ENCODE measurements at places on chromosomes 11 and 22. TPM values are rescaled to one million over a fixed set of nuclear protein-coding genes. Genes with fewer than 3 reads are reported as not detected.

Gene VSIG2
- total RNA-seq = not detected

Gene CASP5
- not detected for total RNA-seq

Gene FAM111B
- 6.2 TPM for total RNA-seq

Gene A4GALT
- 12.2 TPM for total RNA-seq

Gene OR8G1
- total RNA-seq = not detected

Gene OR52E4
- not detected for total RNA-seq

Gene OR51D1
- total RNA-seq = not detected

Gene OR8D1
- not detected for total RNA-seq

Gene TNRC6B
- total RNA-seq = 5.9 TPM

Gene RANGAP1
- total RNA-seq = 57.6 TPM

Data from A549 treated with ZK216348 at 1 μM for 4 hours (cell line).